T-helper 1 cell (primary cell): ENCODE measurements at places on chromosomes 2 and 18.

- DNase-seq, result no peak
Observed at GRCh38 chr2:157837851-157838441, 38.2 kb downstream of the ACVR1 start.

DNA sequence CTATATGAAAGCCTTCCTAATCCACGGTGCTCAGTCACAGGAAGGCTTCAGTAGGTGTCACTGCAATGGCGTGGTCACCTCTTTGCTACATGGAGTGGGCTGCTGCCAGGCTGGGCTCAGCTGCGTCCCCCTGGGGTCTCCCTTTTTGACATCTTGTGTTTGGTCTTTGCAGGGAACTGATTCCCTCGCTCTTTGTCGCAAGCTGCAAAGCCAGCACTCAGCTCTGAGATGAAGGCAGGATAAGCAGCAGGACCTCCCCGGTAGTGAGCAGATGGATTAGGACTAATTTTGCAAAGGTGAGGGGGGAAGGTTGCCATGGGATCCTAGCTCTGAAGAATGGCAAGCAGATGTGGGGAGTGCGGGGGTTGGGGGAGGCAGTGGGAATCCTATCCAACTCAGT, 173.9 kb upstream of the ARL4C start:
- DNase-seq, result no peak

DNA sequence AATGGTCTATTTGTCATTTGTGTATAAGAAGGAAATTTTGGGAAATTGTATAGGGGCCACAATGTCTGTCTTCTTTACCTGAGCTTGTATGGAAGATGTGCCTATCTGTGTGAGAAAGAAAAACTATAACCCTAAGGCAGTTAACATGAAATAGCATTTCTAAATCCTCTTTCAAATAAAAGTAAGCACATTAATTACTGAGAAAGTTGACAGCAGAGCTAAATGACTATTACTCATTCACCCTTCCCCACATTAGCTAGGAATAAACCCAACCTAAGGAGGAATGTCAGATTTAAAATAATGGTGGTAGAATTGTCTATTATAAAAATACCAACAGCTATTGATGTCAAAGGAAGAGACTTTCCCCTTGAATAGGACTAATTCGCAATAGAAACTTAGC, 56.2 kb downstream of the SLC38A11 start:
- no peak for DNase-seq

DNA sequence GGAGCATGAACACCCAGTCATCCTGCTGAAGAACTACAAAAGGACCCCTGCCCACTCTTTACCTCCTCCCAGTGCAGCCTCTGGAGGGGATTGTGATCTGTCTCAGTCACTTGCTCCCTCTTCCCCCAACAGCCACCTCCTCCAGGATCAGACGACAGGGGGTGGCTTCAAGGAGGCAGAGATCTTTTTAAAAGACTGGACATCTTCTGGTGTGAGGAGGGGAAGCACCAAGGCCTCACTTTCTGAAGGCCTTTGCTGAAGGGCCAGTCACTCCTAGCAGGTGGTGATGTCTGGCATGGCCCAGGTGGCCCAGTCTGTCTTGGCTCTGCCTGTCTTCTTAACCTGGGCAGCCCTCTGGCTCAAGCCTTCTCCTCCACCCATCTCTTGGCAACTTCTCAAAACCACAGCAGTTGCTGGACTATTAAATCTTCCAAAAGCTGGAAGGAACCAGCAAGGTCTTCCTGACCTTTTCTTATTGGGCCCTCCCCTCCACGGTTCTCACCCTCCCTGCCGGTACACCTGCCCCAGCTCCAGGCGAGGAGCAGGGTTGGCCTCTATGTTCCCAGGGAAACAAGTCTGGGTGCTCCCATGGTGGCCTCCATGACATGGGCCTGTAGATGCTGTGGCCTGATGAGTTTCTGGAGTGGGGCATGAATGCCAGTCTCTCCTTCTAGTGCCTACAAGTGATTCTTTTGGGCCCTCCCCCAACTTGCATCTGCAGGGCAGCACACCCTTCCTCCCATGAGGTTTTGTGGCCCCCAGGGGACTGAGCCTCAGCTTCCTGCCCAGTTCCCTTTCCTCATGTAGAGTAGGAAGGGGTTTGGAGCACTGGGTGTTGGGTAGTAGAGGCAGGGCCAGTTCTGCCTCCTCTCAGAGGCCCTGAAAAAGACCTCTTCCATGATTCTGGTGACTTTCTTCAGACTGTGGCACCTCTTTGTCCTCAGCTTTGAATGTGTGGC, 5.0 kb upstream of the ATP6V1B1 start:
- DNase-seq, result no peak

DNA sequence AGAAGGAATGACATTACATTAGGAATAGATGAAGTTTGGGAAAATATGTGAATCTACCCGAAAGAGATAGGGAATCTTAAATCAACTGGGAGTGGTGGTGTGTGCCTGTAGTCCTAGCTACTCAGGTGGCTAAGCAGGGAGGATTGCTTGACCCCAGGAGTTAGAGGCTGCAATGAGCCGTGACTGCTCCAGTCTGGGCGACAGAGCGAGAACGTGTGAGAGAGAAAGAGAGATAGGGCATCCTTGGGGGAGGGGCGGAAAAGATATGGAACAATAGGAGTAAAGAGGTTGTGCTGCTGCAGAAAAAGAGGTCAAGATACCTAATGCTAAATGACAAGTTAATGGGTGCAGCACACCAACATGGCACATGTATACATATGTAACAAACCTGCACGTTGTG, 47.1 kb upstream of the ADAM23 start:
- no peak for DNase-seq

- no peak for DNase-seq
Observed at GRCh38 chr2:218404351-218405085, 4.8 kb downstream of the CTDSP1 start.

GRCh38 chr2:22020091-22020742, 896.4 kb downstream of the TDRD15 start:
- no peak for DNase-seq

GRCh38 chr2:58904095-58904494, 663.0 kb upstream of the FANCL start:
- no peak for DNase-seq

DNA sequence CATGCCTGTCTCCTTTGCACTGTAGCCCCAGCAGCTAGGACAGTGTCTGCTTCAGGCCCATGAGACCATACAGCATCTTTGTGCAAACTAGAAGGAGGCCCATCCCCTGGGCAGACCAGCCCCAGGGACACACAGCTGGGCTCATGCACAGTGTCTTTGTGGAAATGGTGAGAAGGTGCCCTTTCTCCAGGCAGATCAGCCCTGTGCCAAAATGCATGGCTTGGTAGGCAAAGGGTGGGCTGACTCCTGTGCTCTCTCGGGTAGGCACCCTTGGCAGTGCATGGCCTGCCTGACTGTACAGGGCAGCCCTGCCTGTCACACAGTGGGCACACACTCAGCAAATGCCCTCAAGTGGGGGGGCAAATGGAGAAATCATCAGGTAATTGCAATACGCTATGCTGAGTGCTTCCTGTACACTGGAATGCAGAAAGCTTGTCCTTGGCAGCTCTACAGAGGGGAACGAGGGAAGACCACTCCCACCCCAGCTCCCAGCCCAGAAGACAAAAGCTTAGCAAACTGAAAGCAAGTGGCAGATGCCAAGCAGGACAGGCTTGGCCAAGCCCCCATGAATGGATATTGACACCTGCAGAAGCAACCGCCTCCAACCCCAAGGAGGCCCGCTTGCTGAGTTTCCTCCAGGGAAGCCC, 21.6 kb downstream of the TNS1 start:
- no peak for DNase-seq

DNA sequence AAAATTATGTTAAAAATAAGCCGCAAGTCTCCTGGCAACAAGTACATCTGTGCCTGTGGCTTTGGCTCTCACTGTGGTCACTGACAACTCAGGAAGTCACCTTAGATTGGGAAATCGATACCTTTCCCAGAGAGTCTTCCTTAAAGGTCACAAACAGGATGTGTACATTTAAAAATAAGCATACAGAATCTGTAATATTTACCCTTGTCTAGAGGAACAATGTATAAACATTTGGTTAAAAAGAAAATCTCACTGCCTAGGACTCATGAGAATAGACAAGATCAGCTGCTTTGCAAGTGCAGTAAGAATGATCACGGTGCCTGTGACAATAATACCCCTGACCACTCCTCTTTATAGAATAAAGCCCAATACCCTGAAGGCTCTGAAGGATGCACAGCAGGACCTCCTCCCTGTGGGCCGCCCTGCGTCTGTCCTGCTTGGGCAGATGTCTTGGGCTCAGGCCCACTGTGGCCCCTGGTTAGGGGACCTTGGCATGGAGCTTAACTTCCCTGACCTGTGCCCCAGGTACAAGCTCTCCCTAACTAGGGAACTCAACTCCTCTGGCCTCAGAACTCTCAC, 98.0 kb upstream of the MGAT4A start:
- DNase-seq, result no peak

- DNase-seq, result no peak
Observed at GRCh38 chr18:72847771-72848170, 20.0 kb downstream of the NETO1 start.

- no peak for DNase-seq
Observed at GRCh38 chr2:186274936-186275575, 211.0 kb upstream of the ZC3H15 start.

GRCh38 chr2:236180831-236181453, 12.8 kb upstream of the GBX2 start:
- peak; percentile 29 for DNase-seq

GRCh38 chr2:175431101-175431946, 249.8 kb upstream of the ATP5MC3 start:
- DNase-seq, result no peak

DNA sequence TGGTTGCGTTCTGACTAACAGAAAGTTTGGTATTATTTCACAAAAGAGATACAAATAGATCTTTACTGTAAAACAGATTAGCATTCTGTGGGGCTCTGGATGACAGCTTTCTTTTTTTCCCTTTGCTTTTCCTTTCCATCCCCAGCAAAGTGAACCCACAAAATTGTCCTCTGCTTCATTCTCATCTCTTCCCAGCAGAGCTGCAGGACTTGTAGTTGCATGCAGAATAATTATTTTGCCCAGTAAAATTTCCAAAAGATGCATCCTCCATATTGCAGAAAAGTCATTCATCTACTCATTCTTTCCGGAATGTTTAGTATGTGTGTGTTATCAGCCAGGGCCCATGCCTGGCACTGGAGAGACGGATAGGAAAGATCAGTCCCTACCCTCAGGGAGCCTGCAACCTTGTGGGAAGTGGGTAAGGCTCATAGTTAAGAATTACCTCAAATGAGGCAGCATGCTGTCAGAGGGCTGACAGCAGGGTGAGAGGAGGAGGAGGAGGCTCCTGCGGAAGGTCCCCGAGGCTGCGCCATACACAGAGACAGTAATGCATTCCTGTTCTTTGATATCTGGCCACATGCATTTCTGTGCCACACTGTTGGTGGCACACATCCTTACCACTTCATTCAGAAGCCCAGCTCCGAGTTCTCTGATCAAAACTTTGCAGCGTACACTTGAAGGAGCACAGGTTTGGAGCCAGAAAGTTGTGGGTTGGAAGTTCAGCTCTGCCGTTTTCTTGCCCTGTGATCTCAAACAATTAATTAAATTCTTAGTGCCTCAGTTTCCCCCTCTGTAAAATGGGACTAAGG, 225.4 kb downstream of the MYCN start:
- no peak for DNase-seq

GRCh38 chr2:172293952-172294351, 133.4 kb upstream of the ITGA6 start:
- DNase-seq, result no peak

- DNase-seq, result no peak
Observed at GRCh38 chr2:239930871-239931771, 94.0 kb downstream of the NDUFA10 start.

GRCh38 chr18:47260120-47260923, 8.9 kb upstream of the SKOR2 start:
- peak; percentile 7 for DNase-seq

DNA sequence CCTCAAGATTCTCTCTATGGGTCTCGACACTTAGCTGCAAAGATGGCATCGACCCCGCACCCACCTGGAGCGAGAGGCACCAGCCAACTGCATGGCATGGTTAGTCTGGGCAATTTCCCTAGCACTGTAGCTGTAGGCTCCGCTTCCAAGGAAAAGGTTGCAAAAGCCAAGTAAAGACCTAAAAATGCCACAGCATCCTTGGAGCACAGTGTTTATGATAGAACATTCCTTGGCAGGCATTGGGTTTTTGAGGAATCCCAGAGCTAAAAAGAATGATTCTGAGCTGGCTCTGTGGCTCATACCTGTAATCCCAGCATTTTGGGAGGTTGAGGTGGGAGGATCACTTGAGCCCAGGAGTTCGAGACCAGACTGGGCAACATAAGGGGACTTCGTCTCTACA, 22.9 kb downstream of the QPCT start:
- DNase-seq, result no peak

DNA sequence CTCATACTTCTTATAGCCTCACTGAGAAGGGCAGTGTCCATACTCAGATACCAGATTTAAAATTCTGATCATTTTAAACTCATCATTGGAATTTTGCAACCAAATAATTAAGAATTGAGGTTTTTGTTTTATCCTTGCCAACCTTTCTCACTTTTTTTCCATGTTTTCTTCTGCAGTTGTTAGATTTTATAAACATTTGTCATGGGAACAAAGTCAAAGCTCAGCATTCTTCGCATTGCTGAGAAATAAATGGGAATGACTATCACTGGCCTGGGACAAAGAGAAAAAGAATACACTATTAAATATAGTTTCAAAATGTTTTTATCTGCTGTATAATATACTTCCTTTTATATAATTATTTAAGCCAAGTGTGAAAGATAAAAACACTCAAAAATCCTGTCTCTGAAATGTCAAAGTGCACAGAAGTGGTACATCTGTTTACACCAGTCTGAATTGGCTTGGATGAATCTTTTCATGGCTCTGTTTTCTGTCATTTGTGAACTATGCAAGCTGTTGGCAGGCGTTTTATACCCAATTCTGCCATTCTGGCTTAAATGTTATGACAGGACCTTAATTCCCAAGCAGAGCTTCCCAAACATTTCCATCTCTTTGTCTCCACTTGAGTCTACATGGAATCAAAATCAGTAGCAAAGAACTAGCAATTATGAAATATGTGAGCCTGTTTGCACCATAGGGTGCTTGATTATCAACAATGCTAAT, 249.3 kb upstream of the SYT4 start:
- DNase-seq, result no peak

- DNase-seq, result no peak
Observed at GRCh38 chr2:27702302-27702701, 38.6 kb downstream of the SLC4A1AP start.

GRCh38 chr18:32360682-32361345, 109.9 kb downstream of the GAREM1 start:
- DNase-seq, result no peak

- DNase-seq, result no peak
Observed at GRCh38 chr2:46781468-46782189, 134.0 kb downstream of the MCFD2 start.

- no peak for DNase-seq
Observed at GRCh38 chr2:5695654-5696403, 3.6 kb downstream of the SOX11 start.

GRCh38 chr2:191258996-191259395, 13.8 kb downstream of the MYO1B start:
- DNase-seq, result no peak

DNA sequence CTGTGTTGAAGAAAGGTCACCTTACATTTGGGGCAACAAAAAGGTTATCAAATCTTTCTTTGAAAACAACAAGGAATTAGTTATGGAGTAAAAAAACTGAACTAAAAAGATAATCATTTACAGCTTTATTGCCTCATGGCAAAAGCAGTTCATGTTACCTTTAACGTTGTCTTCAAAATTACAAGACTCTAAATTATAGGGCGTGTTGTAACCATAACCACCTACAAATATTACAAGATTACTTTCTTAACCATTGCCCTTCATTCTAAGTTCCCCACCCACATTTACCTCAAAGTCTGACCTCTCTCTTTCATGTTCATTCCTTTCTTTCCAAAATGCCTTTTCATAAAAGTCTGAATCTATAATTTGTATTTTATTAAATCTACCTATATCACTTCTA, 74.6 kb upstream of the LRATD1 start:
- DNase-seq, result no peak
